ENCODE measurements at places on chromosomes 16 and 17. TPM values are rescaled to one million over a fixed set of nuclear protein-coding genes. Genes with fewer than 3 reads are reported as not detected.
A peak's percentile ranks its signal among the peaks of the same experiment; 100 is the strongest.

Gene OR1G1
- total RNA-seq = not detected

Gene EVI2B
- not detected for total RNA-seq

Gene HNF1B
- 44.6 TPM for total RNA-seq

Gene NT5C3B
- 71.0 TPM for total RNA-seq

Gene CCDC200
- not detected for total RNA-seq

Gene KRTAP4-1
- not detected for total RNA-seq

Gene ACSM3
- 1.2 TPM for total RNA-seq

Gene ARHGDIG
- 6.8 TPM for total RNA-seq

Gene ICAM2
- not detected for total RNA-seq

Gene BCL6B
- total RNA-seq = 7.0 TPM

Gene MXRA7
- total RNA-seq = 59.9 TPM

Gene C16orf92
- total RNA-seq = not detected

Gene INO80E
- total RNA-seq = 77.4 TPM

Gene KRT23
- not detected for total RNA-seq

Gene CLEC3A
- total RNA-seq = not detected

- H3K27ac ChIP-seq = no peak overlapping the region
- H3K4me3 ChIP-seq = no peak overlapping the region
- no peaks in the 10 kb centered on the region for H3K36me3 ChIP-seq
- H3K4me1 ChIP-seq = no peaks in the 10 kb centered on the region
- no peaks in the 10 kb centered on the region for H3K27me3 ChIP-seq
Observed at GRCh38 chr16:65476448-65476955, 354.6 kb upstream of the CDH11 start.

- H3K27ac ChIP-seq = no peak overlapping the region
- H3K27me3 ChIP-seq = no peaks in the 10 kb centered on the region
- no peaks in the 10 kb centered on the region for H3K36me3 ChIP-seq
- peak overlapping the region; percentile 91 for H3K4me3 ChIP-seq
- no peaks in the 10 kb centered on the region for H3K4me1 ChIP-seq
Observed at GRCh38 chr16:14286368-14287230, 215.5 kb downstream of the MRTFB start.

DNA sequence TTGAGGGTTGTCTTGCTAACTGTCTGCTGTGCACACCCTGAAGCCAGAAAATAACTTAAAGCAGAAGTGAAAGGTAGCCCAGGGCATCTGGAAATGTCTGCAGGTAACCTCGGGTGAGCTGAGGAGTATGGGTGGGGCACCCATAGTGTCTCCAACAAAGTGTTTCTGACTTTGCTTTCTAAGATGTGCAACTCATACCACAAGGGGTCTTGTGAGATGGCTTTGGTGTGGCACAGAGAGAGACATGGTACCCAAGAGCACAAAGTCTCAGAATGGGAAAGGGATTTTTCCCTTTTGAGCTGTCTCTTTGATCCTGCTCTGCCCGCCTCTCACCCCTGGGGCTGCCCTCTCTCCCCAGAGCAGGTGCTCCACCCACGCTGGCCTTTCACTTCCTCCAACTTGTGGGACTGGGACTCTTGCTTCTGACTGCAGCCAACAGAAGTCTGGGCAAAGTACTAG, 6.9 kb downstream of the CHD9 start:
- H3K4me1 ChIP-seq = no peaks in the 10 kb centered on the region
- H3K4me3 ChIP-seq = no peak overlapping the region
- no peaks in the 10 kb centered on the region for H3K27me3 ChIP-seq
- H3K36me3 ChIP-seq = no peaks in the 10 kb centered on the region
- no peak overlapping the region for H3K27ac ChIP-seq

DNA sequence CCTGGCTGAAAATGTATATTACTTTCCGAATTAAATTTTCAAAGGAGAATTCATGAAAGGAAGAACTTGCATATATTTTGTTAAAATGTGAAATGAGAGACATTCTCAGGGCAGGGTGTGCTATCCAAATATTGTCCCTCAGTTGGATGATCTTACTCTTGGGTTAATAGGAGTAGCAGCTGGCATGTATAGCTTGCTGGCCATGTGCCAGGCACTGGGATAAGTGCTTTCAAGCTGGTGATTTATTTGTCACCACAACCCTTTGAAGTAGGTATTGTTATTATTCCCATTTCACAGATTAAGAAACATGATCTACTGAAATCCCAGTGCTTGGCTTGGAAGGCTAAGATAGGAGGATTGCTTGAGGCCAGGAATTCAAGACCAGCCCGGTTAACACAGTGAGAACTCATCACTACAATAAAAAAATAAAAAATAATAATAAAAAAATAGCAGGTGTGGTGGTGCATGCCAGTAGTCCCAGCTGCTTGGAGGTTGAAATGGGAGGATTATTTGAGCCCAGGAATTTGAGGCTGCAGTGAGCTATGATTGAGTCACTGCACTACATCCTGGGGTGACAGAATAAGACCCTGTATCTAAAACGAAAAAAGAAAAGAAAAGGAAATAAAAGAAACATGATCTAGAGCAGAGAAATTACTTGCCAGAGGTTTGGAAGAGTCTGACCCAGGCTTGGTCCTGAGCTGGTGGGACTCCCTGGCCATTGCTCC, 11.6 kb upstream of the MPHOSPH6 start:
- H3K27ac ChIP-seq = no peak overlapping the region
- DNase-seq = no peak
- no peaks in the 10 kb centered on the region for H3K27me3 ChIP-seq

GRCh38 chr17:19897903-19898302, 30.2 kb upstream of the ULK2 start:
- H3K4me1 ChIP-seq = no peaks in the 10 kb centered on the region
- peak overlapping the region; percentile 12 for H3K27ac ChIP-seq
- H3K36me3 ChIP-seq = peaks cover 28% of the 10 kb centered on the region
- no peak overlapping the region for H3K4me3 ChIP-seq
- H3K27me3 ChIP-seq = no peaks in the 10 kb centered on the region
- no peak for DNase-seq

DNA sequence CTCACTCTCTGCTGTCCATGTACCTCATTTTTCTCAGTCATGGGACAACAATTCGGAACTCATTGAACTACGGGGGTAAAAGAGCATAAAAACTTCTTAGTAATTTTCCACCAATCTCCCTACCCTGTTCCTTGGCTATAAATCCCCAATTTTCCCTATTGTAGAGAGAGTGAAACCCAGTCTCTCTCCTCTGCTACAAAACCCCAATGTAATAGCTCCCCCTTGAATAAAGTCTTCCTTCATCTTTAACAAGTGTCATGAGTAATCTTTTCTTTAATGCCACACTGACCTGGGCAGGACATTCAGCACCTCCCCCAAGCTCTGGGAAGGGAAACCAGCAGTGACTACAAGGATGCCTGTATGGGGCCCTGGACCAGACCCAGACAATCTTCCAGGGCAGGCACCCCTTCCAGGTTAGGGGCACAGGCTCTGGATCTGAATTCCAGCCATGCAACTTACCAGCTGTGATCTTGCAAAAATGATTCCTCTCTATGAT, 10.2 kb upstream of the EIF1 start:
- no peak overlapping the region for H3K27ac ChIP-seq
- peaks cover 2% of the 10 kb centered on the region for H3K4me1 ChIP-seq
- DNase-seq = no peak
- H3K4me3 ChIP-seq = no peak overlapping the region
- H3K36me3 ChIP-seq = no peaks in the 10 kb centered on the region
- H3K27me3 ChIP-seq = no peaks in the 10 kb centered on the region

GRCh38 chr17:2192367-2193057, 111.1 kb downstream of the SMG6 start:
- DNase-seq = no peak
- no peak overlapping the region for H3K27ac ChIP-seq
- H3K4me3 ChIP-seq = no peak overlapping the region
- peaks cover 66% of the 10 kb centered on the region for H3K36me3 ChIP-seq
- peaks cover 20% of the 10 kb centered on the region for H3K4me1 ChIP-seq

DNA sequence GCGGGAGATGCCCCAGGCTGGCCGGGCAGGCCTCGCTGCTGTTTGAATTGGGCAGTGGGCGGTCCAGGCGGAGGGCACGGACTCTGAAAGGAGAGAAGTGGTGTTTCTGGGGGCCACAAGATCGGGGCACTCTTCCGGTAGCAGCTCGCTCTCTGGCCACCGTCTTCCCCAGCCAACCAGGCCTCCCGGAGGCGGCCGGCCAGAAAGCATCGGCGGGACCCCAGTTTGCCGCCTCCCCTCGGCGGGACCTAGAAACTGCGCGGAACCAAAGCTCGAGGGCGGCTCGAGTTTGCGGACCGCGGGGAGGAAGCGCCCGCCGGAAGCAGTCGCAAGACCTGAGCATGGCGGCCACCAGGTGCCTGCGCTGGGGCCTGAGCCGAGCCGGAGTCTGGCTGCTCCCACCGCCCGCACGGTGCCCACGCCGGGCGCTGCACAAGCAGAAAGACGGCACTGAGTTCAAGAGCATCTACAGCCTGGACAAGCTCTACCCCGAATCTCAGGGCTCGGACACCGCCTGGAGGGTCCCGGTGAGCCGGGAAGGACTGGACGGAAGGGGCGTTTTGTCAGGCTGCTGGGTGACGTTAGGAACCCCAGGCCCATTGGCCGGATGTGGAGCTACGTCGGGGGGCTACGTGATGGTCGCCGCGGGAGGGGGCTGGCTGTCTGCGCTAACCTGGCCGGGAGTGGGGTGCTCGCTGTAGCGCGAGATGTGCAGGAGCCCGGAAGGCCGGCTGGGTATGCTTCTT, at the start of gene MRPL58:
Gene MRPL58 (plus strand): TSS at position 325 of the 746 bp plus-strand sequence. CDS start 17 bp downstream, at position 342.
- H3K4me3 ChIP-seq = peak within 1 kb of the TSS; percentile 96
- peak; percentile 99 for DNase-seq
- H3K4me1 ChIP-seq = no peaks in the 10 kb centered on the region
- H3K36me3 ChIP-seq = peaks cover 6% of the 10 kb centered on the region
- H3K27ac ChIP-seq = peak within 1 kb of the TSS; percentile 55

GRCh38 chr17:20200016-20200795, 191.0 kb downstream of the SPECC1 start:
- H3K27ac ChIP-seq = no peak overlapping the region
- peak; percentile 56 for DNase-seq
- no peaks in the 10 kb centered on the region for H3K4me1 ChIP-seq
- peaks cover 10% of the 10 kb centered on the region for H3K36me3 ChIP-seq

DNA sequence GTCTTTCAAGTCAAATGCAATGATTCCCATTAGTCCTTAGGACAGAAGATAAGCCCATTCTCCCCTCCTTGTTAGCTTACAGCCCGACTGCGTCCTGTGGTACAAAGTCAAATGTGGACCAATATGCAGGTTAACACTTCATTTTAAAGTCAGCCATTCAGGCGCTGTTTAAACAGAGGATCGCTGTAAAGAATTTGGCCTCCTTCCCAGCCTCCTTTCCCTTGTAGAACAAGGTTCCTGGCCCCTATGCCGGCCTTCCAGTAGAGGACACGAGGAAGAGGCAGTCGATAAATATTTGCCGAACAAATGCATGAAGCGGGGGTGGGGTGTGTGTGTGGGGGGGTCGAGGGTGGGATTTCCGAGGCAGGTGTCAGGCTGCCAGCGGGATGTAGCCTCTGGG, 4.3 kb downstream of the SDK2 start:
- DNase-seq = no peak
- no peak overlapping the region for H3K4me3 ChIP-seq
- H3K27ac ChIP-seq = no peak overlapping the region
- H3K36me3 ChIP-seq = no peaks in the 10 kb centered on the region
- peaks cover 45% of the 10 kb centered on the region for H3K27me3 ChIP-seq

DNA sequence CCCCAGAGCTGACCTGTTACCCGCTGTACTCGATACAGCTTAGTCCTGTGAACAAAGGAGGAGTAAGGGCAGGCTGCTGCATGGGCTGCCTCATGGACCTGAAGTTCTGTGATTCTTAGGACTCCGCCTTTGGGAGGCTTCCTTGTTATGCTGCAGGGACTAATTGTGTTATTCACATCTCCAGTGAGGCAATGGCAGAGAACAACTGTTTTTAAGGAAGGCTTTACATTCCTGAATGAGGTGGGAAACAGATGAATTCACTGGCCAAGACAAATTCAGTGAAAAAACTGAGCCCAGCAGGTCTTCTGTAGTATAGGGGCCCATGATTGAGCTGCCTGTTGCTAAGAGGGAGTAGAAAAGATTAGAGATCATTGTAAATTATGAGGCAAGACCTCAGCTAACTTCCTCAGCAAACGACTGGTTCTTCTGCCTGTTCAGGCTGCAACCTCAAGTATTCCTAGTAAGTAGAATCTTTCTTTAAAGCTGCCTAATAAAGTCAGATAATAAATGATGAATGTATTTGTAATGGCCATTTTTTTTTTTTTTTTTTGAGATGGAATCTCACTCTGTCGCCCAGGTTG, 26.3 kb downstream of the ADORA2B start:
- peak overlapping the region; percentile 21 for H3K27ac ChIP-seq
- no peak overlapping the region for H3K4me3 ChIP-seq
- peaks cover 12% of the 10 kb centered on the region for H3K36me3 ChIP-seq
- DNase-seq = peak; percentile 79
- peaks cover 12% of the 10 kb centered on the region for H3K4me1 ChIP-seq
- H3K27me3 ChIP-seq = no peaks in the 10 kb centered on the region

DNA sequence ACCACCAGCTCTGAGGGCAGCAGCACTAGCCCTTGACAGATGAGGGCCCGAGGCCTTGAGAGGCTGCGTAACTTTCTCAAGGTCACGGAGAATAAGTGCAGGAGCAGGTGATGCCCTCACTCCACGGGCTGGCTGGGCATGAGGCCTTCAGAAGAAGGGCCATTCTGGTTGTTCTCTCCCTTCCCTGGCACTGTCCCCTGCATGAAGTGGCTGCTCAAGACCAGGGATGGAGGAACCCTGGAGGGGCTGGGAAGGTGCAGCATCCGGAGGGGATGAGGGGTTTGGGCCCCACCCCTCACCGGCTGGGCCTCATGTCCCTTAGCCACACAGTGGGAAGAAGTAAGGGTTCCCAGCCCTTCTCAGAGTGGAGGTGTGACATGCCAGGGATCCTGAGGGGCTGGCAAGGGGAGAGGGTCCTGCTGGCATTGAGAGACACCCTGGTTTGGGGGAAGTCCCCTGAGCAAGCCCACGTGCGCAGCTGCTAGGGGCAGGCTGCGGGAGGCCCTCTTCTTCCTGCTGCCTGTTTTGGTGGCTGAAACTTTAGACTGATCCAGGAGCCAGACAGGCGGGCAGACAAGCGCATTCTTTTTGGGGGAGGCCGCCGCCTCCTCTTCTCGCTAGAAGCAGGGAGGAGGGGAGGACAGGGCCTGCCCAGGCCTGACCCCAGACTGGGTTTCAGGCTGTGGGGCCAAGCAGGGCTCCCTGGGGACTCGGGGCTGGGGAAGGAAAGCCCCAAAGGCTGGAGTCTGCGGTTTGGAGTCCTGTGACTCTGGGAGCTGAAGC, 74.0 kb downstream of the N4BP1 start:
- peaks cover 2% of the 10 kb centered on the region for H3K36me3 ChIP-seq
- no peak overlapping the region for H3K4me3 ChIP-seq
- no peak for DNase-seq
- no peaks in the 10 kb centered on the region for H3K27me3 ChIP-seq
- H3K4me1 ChIP-seq = no peaks in the 10 kb centered on the region

- peak overlapping the region; percentile 26 for H3K27ac ChIP-seq
- no peaks in the 10 kb centered on the region for H3K36me3 ChIP-seq
- no peak for DNase-seq
- peaks cover 5% of the 10 kb centered on the region for H3K27me3 ChIP-seq
- H3K4me1 ChIP-seq = peaks cover 4% of the 10 kb centered on the region
Observed at GRCh38 chr17:56765449-56765848, 68.3 kb downstream of the C17orf67 start.

- H3K4me1 ChIP-seq = no peaks in the 10 kb centered on the region
- H3K4me3 ChIP-seq = no peak overlapping the region
- H3K36me3 ChIP-seq = no peaks in the 10 kb centered on the region
- H3K27ac ChIP-seq = no peak overlapping the region
- H3K27me3 ChIP-seq = no peaks in the 10 kb centered on the region
Observed at GRCh38 chr17:78473951-78474613, 95.6 kb downstream of the PGS1 start.
